Tibial artery (tissue), 4 donors: ENCODE measurements at places on chromosomes 11 and 22.
A peak's percentile ranks its signal among the peaks of the same experiment; 100 is the strongest.

DNA sequence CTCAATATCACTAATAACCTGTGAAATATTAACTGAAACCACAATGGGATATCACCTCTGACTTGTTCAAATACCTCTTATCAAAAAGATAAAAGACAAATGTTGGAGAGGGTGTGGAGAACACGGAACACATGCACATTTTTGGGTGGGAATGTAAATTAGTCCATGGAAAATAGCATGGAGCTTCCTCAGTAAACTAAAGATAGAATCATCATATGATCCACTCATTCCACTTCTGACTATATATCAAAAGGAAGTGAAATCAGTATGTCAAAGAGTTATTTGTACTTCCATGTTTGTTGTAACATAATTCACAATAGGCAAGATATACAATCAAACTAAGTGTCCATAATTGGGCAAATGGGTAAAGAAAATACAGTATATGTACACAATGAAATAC, 57.4 kb downstream of the TYR start:
- no peak overlapping the region for H3K4me3 ChIP-seq
- no peak for DNase-seq
- H3K4me1 ChIP-seq: no peaks in the 10 kb centered on the region
- no peaks in the 10 kb centered on the region for H3K27me3 ChIP-seq

GRCh38 chr11:12110714-12111548, 541 bp downstream of the MICAL2 start:
- peak overlapping the region; percentile 95 for H3K4me3 ChIP-seq
- peak overlapping the region; percentile 94 for H3K27ac ChIP-seq
- H3K27me3 ChIP-seq: no peaks in the 10 kb centered on the region
- no peaks in the 10 kb centered on the region for H3K36me3 ChIP-seq

DNA sequence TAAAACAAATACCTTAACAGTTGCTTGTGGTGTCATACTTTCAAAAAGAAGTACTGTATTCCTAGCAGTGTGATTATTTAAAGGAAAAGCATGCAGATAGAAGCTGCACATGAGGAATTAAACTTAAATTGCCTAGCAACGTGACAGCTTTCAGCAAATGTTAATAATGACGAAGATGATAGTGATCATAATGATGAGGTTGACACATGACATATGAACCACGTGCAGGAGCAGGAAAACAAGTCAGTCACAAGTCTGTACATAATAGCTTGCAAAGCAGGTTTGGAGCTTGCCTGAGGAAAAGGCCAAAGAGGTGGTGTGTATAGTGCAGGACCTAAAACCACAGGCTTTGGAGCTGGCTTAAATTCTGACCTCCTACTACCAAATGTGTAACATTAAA, 30.6 kb upstream of the PIK3C2A start:
- H3K4me3 ChIP-seq: no peak overlapping the region
- no peaks in the 10 kb centered on the region for H3K4me1 ChIP-seq
- no peak for DNase-seq

DNA sequence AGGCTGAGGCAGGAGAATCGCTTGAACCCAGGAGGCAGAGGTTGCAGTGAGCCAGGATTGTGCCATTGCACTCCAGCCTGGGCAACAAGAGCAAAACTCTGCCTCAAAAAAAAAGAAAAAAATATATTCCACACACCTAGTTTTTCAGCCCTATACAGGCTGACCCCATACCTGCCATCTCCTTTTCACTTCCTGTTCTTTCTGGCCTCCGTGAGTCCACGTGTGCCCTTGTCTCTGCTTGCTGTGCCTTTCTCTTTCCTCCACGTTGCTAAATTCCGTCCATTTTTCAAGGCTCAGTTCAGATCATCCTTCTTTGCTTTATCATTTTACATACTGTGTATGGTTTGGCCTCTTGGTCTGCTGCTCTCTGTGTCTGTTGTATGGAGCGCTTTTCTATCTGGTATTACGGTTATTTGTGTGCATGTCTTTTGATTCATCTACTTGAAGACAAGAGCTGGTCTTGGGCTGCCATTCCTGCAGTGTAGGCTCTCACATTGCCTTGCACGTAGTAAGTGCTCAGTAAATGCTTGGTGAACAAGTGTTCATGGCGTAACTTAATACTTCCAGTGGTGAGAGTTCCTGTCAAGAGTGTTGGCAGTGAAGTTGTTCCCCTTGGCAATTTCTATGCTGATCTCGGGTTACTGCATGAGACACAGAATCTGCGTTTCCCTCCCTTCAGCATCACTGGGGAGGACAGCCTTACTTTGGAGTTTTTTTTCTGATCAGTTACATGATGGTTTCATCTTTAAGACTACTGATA, 57.5 kb downstream of the PTPRJ start:
- no peaks in the 10 kb centered on the region for H3K27me3 ChIP-seq
- no peak overlapping the region for H3K4me3 ChIP-seq
- no peak for DNase-seq
- H3K36me3 ChIP-seq: no peaks in the 10 kb centered on the region
- no peak overlapping the region for H3K27ac ChIP-seq

DNA sequence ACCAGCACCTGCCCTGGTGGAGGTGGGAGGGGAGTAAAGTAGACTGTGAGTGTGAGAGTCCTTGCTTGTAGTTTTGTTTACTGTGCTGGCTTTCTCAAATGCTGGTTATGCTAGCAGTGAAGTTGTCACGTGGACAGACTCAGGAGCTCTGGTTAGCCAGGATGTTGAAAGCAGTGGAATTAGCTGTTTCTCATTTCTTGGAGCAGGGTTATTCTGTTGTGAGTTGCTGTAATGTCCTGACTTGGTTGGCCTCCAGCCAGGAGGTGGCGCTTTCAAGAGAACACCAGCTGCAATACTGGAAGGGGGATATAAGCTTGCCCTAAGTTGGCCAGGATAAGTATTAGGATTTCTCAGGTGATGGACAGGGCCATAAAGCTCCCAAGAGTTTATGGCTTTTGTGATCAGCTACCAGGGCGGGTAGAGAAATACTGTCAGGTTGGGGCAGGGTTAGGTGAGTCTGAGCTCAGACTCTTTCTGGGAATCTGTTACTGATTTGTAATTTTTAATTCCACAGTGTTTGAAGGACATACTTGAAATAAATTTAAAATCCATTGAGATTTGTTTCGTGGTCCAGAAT, 13.7 kb downstream of the CYP2D6 start:
- no peaks in the 10 kb centered on the region for H3K4me1 ChIP-seq
- no peak for DNase-seq
- H3K27ac ChIP-seq: no peak overlapping the region
- H3K4me3 ChIP-seq: no peak overlapping the region
- no peaks in the 10 kb centered on the region for H3K27me3 ChIP-seq
- no peaks in the 10 kb centered on the region for H3K36me3 ChIP-seq

DNA sequence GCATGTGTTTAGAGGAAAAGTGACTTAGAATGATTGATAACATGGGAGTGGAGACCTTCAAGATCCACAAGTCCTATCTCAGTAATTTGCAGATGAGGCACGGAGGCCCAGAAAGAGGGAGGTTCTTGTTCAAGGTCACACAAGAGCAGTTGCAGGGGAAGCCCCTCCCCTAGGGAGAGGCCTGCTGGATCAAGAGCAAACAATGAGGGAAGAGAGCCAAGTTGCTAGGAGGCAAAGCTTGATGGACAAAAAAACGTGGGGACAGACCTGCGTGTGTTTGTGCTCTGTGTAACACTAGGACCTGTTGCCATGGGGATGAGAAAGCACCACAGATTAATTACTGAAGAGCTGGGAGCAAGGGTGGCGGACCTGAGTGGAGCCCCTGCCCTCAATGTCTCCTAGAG, 6.4 kb upstream of the MFRP start:
- H3K4me1 ChIP-seq: no peaks in the 10 kb centered on the region
- H3K27me3 ChIP-seq: no peaks in the 10 kb centered on the region
- peak; percentile 51 for DNase-seq
- H3K4me3 ChIP-seq: no peak overlapping the region
